LoVo (cell line): ENCODE measurements at places on chromosomes 7 and 10.

DNA sequence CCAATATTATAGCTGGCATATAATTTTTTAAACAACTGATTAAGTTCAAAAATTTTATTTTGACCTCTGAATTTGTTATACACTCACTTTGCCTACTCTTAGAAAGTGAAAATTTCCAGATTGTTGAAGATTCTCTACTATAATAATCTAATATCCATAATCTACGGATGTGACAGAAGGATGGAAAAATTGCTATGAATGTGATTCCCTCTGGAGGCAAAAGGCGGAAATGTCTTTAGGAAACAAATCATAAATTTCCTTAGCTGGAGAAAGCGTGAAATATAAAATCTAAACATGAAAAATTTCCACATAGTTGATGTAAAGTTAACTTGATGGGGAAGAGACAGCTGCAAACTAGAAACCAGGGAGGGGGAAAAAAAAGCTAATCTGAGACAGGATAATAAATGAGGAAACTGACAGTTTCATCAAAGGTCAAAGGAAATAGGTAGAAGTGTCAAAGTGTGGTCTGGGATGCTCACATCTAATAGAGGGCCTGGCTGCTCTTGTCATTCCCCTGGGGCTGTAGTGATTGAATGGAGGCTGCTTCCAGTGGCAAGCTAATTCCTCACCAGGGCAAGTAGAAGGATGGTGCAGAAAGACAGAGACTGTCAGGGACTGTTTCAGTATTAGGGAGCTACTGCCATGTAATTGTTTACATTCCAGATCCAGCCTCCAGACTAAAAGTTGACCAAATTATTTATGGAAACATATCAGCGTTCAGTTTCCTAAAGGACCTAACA is 264.5 kb downstream of the SDHAF3 start:
- no peak for DNase-seq

- DNase-seq, result no peak
Measured at GRCh38 chr10:59400214-59400613, 37.9 kb upstream of the FAM13C start.

- DNase-seq, result no peak
Measured at GRCh38 chr7:142720172-142720773, 29.0 kb upstream of the PRSS1 start.

GRCh38 chr10:51090190-51090589 is 15.9 kb downstream of the PRKG1 start:
- no peak for DNase-seq

- DNase-seq, result no peak
Measured at GRCh38 chr7:107773027-107773426, 29.1 kb downstream of the CBLL1 start.

- DNase-seq, result peak; percentile 49
Measured at GRCh38 chr7:33757563-33758165, 147.7 kb upstream of the BMPER start.

- DNase-seq, result peak; percentile 17
Measured at GRCh38 chr7:103914147-103914899, 75.1 kb downstream of the RELN start.

- no peak for DNase-seq
Measured at GRCh38 chr10:87503886-87504285, 807 bp upstream of the MINPP1 start.

- DNase-seq, result peak; percentile 73
Measured at GRCh38 chr10:69801434-69802315, at the start of gene COL13A1. Gene COL13A1, plus strand, starts transcription at chr10:69801906. Its CDS starts 518 bp downstream, at chr10:69802424.

GRCh38 chr10:111125102-111125501 is 48.3 kb downstream of the ADRA2A start:
- DNase-seq, result no peak

- peak; percentile 85 for DNase-seq
Measured at GRCh38 chr10:3482200-3482993, 302.6 kb downstream of the KLF6 start.

DNA sequence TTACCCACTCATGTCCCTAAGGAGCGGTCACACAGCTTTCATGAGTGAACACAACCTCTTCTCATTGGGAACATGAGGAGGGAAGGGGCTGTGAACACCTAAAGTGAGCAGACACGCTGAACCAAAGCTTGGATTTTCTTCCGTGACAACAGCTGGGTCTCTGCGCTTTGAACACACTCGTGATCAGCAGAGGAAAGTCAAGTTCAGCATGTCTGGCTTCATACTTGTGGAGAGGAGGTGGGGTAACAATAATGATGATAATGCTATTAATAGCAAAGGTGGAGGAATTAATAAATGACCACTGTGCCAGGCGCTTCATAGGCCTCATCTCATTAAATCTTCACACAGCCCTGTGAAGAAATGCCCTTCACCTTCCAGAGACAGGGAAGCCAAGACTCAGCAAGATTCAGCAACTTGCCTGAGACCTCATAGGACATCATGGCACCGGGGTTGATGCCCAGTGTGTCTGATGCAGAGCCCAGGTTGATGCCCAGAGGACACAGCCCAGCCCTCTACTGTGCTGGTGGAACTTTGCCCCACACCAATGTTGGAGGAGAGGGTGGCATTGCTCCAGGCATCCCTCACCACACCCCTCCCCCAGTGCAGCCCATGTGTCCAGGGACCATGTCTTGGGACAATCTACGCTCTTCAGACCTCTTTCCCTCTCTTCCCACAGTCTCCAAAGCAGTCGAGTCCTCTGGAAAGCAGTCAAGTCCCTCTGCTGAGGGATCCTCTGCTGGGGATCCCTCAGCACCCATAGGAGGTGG is 40.6 kb downstream of the GSDME start:
- no peak for DNase-seq

GRCh38 chr10:33113466-33113865 is 155.4 kb upstream of the ITGB1 start:
- DNase-seq, result no peak

GRCh38 chr7:129857313-129857712 is 95.4 kb downstream of the UBE2H start:
- DNase-seq, result no peak

DNA sequence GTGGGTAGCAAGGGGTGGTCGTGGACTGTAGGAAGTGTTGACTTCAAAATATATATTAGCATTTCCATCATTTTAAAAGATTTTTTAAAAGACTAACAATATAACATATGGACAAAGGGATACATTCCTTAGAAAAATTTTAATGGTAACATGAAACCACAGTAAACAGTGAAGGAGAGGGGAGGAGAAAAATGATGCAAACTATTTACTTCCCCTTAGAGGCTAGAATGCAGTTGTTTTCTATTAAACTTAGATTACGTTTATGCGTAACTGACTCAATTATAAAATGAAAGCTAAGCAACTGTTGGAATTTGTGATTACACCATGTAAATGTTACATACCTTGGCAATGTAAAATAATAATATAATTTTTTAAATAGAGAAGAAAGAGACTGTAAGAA is 41.3 kb downstream of the CALD1 start:
- no peak for DNase-seq

GRCh38 chr7:50208378-50208982 is 96.0 kb upstream of the IKZF1 start:
- DNase-seq, result no peak

- DNase-seq, result no peak
Measured at GRCh38 chr7:139784648-139785047, 6.8 kb upstream of the HIPK2 start.

GRCh38 chr7:6709808-6710207 is 3.1 kb upstream of the ZNF12 start:
- no peak for DNase-seq

DNA sequence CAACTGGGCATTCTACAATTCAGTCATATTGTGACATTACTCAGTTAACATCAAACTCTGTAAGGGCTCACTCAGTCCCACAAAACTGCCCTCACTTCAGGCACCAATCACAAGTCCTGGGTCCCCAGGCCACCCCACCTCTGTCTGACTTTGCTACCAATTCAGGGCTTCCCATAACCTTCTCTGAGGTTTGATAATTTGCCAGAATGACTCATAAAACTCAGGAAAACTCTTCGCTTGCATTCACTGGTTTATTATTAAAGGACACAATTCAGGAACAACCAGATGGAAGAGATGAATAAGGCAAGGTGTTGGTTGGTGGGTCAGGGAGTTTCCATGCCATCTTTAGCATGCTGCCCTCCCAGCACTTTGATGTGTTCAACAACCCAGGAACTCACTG is 41.3 kb downstream of the AVL9 start:
- DNase-seq, result peak; percentile 65

- peak; percentile 71 for DNase-seq
Measured at GRCh38 chr10:120979435-120980278, 128.5 kb downstream of the WDR11 start.

- DNase-seq, result peak; percentile 15
Measured at GRCh38 chr7:36604806-36605205, 119.5 kb downstream of the AOAH start.

- DNase-seq, result peak; percentile 19
Measured at GRCh38 chr10:116809483-116810119, 39.7 kb upstream of the ENO4 start.

- no peak for DNase-seq
Measured at GRCh38 chr10:68154211-68154497, 44.9 kb downstream of the MYPN start.

DNA sequence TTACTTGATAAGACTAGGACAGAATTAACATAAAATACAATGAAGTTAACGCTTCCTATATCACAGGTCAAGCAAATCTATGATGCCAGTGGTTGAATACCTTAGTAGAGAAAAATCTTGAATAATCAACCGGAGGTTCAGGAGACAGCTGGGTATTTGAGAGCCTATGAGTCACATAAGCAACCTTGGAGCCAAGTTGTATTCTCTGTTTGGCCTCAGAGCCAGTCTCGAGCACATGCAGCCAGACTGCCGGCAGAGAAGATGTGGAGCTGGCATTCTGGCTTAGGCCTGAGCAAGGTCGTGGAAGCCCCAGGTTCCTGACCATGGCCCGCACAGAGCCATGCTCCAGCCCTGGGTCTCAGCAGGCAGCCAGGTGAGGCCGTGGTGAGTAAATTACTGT is 90.3 kb downstream of the FAM204A start:
- DNase-seq, result no peak

DNA sequence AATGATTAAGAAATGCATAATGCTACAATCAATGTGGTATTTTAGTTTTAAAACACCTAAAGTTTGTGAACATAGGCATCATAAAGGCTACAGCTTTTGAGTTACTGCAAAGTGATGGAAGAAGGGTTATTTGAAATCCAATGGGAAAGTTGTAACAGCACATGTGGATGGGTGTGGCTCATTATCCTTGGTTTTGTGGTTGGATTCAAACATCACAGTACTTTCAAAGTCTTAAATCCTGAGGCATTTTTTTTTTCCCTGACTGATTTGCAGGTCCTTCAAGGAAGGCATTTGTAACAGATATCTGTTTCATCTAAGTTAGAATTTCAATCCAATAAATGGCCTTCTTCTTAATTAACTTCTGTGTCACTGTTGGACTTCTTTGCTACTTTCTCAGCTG is 9.8 kb upstream of the SHTN1 start:
- no peak for DNase-seq

DNA sequence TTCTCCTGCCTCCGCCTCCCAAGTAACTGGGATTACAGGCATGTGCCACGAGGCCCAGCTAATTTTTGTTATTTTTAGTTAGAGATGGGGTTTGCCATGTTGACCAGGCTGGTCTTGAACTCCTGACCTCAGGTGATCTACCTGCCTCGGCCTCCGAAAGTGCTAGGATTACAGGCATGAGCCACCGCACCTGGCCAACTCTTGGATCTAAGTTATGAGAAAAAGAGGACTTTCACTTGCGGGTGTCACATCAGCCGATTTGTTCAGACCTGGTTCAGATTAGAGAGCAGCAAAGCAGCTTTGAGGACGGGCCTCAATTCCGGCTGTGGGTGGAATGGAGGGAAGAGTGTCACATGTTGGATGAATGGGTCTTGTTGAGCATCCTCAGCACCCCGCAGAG is 61.0 kb upstream of the FGFR2 start:
- DNase-seq, result no peak

DNA sequence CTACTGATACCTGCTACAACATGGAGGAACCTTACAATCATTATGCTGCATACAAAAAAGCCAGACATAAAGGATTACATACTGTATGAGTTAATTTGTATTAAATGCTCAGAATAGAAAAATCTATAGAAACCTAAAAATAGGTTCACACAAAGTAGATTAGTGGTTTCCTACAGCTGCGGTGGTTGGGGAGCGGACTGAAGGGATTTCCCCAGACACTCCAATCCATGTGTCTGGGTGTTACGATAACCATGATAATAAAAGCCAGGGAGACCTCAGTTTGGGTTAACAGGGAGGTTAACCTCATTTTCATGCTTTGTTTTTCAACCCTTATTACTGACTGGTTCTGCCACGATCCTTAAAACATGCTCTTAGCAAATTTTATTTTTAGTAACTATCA is 355.9 kb downstream of the KCNMA1 start:
- no peak for DNase-seq

- no peak for DNase-seq
Measured at GRCh38 chr10:33238643-33239042, 95.8 kb downstream of the NRP1 start.

DNA sequence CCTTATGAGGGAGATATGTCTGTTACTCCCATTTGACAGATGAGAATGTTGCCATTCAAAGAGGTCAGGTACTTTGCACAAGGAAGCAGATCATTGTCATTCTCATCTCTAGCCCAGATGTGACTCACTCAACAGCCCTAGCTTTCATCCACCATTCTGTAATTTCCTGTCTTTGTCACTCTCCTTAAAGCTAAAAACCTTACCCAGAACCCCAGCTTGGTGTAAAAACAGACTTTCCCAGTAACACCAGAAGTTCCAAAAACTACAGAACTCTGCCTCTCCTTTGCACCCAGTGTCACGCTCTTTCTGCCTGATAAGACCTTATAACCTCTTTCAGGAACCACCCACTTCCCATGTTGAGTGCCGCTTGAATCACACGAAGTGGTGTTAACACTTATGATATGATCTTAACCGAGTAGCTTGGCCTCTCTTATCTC is 89.1 kb upstream of the SP4 start:
- no peak for DNase-seq

- no peak for DNase-seq
Measured at GRCh38 chr7:150801946-150802771, 1.6 kb downstream of the TMEM176A start.

- peak; percentile 29 for DNase-seq
Measured at GRCh38 chr7:16991551-16991950, 109.8 kb upstream of the AGR3 start.
